ENCODE measurements at places on chromosomes 4 and X.

- DNase-seq = no peak
These were observed 949.2 kb downstream of the TECRL start for GRCh38 chr4:63460075-63460474.

GRCh38 chr4:64271601-64272081 is 137.6 kb downstream of the TECRL start:
- no peak for DNase-seq

DNA sequence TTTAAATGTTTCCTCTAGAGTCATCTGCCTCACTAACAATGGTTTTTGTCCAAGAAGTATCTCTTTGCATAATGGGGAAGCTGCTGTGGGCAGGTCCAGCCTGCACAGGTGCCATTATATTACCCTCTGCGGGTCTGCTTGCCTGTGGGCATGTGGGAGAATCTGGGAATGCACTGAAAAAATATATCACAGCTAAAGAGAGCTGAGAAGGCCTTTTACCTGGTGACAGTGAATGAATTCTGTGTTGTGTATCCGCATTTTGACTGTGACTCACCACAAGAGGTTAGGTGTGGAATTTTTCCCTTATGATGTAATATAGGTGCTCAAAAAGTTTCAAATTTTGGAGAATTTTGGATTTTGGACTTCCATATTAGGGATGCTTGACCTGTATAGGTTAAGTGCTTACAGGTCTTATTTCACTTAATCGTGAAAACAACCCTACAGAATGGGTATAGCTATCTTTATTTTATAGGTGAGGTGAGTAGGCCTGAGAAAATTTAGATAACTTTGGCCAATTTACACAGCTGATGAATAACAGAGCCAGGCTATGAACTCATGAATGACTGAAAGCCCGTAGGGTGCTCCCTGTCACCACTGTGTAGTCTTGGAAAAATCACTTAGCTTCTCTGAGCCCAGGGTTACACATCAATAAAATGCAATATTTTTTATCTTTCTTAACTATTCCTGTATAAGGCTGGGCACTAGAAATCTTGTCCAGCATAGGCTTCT is 198.0 kb upstream of the EPHA5 start:
- no peak for DNase-seq

DNA sequence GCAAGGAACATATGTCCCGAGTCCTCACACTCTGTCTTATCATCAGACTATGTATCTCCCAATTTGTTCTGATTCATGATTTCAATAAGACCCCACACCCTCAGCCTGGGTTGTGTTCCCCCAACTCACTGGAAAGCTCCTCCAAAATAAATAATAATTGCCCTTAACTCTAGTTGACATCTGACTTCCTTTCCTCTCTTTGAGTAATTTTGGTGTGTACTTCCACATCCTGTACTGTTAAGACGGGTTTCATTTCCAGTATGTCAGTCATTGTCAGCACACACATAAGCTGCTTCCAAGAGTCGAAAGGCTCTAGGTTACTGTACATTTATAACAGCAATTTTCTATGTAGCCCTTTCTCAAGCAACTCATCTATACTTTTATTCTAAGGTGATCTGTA is 52.2 kb upstream of the C1QTNF7 start:
- DNase-seq = no peak

GRCh38 chrX:116285501-116285900 is 115.0 kb downstream of the AGTR2 start:
- no peak for DNase-seq

DNA sequence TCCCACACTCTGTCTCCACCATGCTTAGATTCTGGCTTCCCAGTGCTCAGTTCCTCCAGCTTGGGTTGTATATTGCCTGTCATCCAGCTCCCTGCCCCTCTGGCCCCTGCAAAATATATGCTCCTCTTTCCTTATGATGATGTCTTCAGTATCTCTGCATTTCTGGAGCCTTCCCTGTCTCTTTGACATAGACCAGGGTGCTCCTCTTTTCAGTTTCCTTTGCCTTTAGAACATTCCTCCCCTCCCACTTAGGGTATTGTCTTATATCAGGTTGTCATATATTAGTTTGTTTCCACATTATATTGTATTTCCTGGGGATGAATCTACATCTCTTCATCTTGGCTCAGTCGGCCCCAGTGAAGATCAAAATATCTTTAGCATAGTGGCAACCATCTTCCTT is 526.4 kb downstream of the MID1IP1 start:
- DNase-seq = no peak

DNA sequence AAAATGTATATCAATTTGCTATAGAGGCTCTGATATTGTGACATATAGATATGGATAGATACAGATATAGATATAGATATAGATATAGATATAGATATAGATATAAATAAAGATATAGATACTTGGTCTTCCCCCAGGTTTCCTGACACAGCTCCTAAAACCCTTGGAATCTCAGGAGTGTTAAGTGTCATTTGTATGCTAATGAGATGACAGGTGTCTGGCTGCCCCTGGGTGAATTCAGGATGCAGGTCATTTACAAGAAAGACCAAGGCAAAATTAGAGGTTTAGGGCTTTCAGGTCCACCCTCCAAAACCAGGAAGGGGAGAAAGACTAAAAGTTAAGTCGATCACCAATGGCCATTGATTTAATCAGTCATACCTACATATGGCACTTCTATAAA is 1034.8 kb downstream of the PDHA2 start:
- no peak for DNase-seq

DNA sequence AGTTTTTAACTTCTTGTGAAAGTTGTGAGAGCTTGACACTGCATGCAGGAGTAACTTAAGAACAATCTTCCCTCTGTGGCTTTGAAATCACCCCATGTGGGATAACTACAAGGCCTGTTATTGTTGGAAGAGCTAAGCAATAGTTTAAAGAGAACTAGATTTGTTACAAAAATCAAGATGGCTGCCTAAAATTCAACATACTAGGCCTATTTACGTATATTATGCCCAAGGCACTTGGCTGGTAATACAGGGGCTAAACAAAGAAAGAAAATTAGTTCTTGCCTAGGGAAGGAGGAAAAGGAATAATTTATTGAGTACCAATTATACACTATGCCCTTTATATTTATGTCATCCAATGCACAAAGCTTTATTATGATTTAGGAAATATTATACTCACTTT is 36.1 kb downstream of the DMD start:
- no peak for DNase-seq

GRCh38 chrX:17584248-17584681 is 153.0 kb upstream of the SCML1 start:
- no peak for DNase-seq

- DNase-seq = peak; percentile 75
These were observed at the start of gene SPINK2 for GRCh38 chr4:56821381-56822243. Gene SPINK2, minus strand, starts transcription at chr4:56821701. Its CDS starts 39 bp downstream, at chr4:56821662.

DNA sequence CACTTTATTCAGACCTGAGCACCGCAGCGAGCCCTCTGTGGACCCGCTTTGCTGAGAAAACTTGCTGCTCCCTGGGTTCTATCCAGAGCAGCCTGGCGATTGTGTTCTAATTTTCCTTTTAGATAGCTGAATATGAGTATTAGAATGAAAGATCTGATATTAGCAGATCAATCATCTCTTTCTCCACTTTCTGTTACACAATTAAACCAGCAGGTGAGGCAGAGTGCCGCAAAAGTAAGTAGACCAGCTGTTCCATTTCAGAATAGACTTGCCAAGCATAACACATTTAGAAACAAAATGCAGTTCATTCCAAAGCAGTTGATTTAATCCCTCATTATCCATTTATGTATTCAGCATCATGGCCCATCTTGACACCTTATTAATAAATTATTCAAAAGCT is 58.6 kb downstream of the PALLD start:
- DNase-seq = no peak

- no peak for DNase-seq
These were observed 1.8 kb downstream of the SPCS3 start for GRCh38 chr4:176321589-176321988.

GRCh38 chr4:4762909-4763821 is 96.3 kb upstream of the MSX1 start:
- DNase-seq = no peak

DNA sequence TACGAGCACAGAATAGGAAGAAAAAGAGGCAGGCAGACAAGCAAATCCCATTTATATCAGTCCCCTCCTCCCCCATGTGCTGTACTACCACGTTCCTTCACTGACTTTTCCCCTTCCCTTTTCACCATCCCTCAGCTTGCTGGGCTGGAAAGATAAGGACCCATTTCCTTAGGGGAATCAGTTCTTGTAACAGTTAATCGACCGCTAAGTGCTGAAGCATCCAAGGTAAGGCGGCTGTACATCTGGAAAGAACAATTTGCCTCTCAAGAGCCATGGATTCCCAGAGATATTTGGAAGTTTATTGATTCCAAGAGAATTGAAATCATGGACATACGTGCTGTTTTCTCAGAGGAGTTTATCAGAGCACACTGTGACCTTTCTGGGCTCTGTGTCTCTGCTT is 1688.0 kb downstream of the STIM2 start:
- no peak for DNase-seq

GRCh38 chr4:101697266-101697665 is 93.3 kb upstream of the BANK1 start:
- DNase-seq = no peak

DNA sequence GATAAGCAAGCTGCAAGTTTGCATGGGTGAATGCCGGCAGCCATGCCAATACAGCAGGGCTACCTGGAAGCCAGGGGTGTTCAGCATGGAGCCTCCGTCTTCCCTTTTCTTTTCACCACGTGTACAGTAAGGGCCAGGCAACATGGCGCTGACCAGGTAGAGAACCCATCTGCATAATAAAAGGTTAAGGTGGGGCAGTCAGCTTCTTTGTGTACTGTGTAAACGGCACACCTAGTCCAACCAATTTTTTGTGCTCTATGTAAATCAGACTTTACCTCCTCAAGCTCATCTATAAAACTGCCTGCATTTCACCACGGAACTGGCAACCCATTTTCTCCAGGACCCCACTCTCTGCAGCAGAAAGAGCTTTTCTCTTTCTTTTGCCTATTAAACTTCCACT is 286.8 kb upstream of the VCX3A start:
- DNase-seq = no peak

GRCh38 chrX:45722471-45722870 is 521.8 kb upstream of the DIPK2B start:
- DNase-seq = no peak

DNA sequence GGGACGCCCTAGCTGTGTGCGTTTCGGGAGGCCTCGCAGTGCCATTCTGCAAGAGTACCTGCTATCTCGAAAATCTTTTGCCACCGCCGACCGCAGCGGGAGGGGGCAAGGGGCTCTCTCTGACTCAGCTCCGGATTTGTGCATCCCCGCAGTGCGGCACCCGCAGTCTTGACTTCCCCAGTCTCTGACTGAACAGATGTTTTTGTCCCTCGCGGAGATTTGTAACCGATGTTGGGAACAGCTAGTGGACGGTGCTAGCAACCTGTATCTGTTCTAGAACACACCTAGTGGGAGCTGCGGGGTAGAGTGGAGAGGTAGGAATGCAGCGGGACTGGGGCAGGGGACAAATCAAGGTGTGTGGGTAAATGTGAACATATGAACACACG is 17.2 kb downstream of the NKX6-1 start:
- no peak for DNase-seq

DNA sequence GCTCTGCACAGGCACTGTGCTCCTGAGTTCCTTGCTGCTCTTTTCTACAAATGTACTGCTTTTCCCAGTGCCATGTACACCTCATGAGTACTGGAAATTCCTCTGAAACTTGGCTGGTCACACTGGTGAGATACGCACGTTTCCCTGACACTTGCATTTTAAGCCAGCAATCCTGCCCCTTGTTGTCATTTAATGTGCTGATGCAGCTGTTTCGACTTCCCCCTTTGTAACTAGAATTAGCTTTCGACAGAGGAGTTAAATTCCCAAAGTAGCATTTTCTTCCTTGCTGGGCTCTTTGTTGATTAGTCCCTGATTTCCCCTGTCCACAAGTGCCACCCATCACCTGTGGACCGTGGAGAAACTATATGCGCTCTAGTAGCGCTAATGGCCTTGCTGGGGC is 77.5 kb downstream of the IQCM start:
- no peak for DNase-seq

GRCh38 chrX:15391850-15392249 is 7.6 kb upstream of the VEGFD start:
- no peak for DNase-seq

- no peak for DNase-seq
These were observed 183.6 kb upstream of the PSAPL1 start for GRCh38 chr4:7618361-7618760.

DNA sequence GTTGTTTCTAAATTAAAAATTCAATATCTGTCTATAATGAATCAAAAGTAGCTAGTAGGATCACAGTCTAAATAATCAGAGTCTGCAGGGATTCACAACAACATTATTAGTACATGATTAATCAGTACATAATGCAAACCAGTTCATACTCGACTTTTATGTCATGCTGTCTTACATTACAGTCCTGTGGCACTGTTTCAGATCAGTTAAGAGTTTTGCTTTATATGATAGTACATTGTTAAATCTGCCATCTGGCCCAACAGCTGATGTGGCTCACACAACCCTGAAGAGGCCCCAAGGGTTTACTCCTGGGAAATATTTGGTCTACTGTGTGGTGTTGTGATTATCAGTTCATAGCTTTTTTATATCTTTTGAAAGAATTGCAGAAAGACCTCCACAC is 247.1 kb upstream of the ETNPPL start:
- DNase-seq = no peak

DNA sequence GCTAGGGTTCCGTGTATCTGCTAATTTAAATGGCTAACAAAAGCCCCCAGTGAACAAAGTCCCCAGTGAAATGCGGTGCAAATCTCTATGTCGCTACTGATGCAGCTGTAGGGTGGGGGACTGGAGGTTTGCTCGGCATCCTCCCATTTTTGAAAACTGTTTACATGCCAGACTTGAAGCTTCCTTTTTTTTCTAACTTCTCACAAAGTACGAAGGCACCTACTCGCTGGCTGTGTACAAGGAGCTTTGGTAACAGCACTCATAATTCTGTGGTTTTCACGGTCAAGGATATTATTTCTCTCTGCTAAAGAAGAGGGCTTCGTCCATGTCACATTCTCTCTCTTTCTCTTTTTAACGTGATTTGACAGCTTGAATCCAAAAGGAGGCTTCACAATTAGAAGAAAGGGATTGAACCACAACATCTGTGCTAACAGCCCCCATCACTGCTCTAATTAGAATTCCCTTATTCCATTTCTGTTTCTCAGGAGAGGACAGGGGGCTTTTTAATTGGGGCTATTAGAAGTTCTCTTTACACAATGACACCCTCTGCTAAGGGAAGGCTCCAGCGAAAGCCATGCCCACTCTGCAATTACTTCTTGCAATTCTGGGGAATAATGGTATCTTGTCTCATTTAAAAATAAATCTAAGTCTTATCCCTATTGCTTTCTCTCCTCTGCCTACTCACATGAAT is 46.7 kb downstream of the TMEM156 start:
- no peak for DNase-seq

GRCh38 chrX:106707771-106708454 is 18.6 kb upstream of the RNF128 start:
- no peak for DNase-seq

- peak; percentile 56 for DNase-seq
These were observed 118.7 kb upstream of the AP1S2 start for GRCh38 chrX:15973299-15973698.

DNA sequence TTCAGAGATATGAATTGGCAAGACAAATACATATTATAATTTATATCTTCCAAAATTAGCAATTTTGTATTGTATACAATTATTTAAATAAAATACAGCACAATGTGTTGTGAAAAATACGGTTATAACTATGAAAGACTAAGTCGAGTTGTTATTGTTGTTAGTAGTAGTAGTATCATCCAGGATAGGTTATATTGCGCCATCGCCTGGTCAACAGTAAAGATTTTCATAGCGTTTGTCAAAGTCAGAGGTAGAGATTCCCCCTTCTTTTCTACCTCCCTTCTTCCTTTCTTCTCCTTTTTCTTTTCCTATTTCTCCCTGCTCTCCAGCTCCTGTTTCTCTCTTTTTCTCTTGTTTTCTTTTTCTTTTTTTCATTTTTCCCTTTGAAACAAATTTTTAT is 499.1 kb upstream of the EPHA5 start:
- no peak for DNase-seq

Data from OCI-LY7 (cell line).